8988T (cell line): ENCODE measurements at places on chromosomes 11 and 22.

DNA sequence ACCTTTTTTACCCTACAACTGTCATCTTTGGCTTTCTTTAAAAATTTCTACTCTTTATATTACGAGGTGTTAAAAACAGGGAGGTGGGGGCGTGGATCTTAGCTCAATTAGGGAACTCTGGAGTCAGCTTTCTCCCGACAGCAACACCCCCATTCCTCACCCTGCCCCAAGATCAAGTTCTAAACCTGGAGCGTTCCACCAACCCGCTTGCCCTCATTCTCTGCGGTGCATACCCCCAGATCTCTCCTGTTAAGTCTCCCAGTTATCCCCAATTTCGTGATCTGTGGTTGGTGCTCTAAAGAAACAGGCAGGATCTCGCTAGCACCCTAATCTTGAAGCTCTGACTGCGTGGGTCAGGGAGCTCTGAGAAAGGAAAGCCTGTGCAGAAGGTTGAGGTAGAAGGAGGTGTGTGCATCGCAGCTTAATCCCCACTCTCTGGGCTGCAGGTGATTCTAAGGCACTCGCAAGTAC, 177.3 kb upstream of the NTM start:
- DNase-seq, result no peak

DNA sequence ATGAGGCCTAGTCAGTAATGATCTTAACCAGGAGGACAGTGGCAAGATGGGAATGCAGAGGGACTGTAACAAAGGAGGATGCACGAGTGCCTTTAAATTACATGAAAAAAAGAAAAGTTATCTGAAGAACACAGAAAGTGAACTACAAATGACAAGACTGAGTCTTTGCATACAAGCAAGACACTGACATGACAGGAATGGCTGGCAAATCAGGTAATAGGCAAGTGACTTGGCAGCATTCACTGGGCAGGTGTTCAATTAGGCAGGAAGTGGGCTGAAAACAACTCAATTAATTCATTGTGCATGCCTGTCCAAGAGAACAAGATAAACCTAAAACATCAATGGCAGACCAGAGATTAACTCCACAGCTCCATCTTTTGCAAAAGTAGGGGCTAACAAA, 24.0 kb downstream of the SMCO4 start:
- DNase-seq, result no peak

DNA sequence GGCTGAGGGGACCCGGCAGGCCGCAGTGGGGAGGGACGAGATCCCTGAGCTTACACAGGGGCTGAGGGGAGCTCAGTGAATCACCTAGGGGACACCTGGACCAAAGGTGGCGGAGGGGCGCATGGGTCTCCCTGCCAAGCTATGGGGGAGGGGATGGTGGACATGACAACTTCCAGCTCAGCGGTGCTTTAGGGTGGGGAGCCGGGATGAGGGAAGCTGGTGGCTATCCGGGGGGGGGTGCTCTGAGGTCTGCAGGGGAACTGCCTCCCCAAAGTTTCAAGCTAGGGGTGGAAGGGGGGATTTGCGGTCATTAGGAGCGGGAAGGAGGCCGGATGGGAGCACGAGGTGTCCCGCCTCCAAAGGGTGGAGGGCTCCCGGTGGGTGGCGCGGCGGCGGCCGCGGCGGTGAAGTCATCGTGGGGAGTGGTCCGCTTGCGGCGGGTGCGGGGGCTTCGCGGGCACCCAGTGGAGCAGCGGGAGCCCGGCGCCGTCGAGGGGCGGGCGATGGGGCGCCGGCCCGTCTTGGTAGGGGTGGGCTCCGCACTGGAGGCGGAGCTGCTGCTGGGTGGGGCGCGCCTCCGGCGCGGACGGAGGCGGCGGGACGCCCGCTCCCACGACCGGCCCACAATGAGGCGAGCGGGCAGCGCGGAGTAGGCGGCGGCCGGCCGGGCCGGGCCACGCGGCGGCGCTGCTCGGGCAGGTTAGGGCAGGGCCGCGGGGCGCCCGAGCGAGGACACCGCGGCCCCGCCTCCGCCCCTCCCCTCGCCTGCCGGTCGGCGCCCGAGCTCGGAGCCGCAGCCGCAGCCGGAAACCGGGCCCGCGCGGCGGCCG, at the start of gene MICALL1:
Gene MICALL1, plus strand, starts transcription at position 764 of the 830 bp plus-strand sequence. CDS start 126 bp downstream, outside the sequence.
- peak; percentile 67 for DNase-seq

- DNase-seq, result no peak
Measured at GRCh38 chr22:22945195-22945594, 57.6 kb downstream of the IGLL5 start.

DNA sequence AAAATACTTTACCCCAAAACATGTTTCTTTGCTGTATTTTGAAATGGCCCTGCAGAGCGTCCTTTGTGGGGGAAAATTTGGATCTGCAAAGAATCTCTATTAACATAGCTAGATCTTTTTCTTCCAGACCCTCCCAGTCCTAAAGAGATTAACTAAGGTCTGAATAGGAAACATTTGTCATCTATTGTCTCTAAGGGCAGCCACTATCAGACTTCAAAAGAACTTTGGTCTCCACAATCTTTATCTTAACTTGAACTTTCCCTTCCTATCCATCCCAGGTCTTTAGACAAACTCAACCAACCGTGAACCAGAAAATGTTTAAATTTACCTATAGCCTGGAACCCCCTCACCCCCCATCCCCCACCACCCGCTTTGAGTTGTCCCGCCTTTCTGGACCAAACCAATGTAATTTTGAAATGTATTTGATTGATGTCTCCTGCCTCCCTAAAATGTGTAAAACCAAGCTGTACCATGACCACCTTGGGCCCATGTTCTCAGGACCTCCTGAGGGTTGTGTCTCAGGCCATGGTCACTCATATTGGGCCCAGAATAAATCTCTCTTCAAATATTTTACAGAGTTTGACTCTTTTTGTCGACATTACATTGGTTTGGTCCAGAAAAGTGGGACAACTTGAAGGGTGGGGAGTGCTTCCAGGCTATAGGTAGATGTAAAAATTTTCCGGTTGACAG, 3.5 kb upstream of the KRTAP5-9 start:
- no peak for DNase-seq

DNA sequence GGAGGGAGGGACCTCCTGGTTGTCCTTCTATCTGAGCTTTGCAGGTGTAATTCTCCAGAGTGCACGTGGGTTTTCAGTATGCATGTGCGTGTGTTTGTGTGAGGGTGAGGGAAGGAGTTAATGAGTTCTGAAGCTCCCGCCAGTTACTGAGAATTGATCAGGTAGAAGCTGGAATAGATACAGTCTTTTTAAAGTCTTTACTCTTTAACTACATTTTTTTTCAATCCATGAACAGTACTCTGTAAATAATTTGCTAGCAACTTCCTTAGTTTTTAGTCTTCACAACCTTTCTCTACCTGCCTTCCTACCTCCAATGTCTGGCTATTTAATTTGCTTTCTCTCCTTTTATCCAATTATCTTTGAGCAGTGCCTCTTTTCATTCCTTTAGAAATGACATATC, 25.5 kb downstream of the ARHGAP42 start:
- DNase-seq, result no peak

GRCh38 chr11:102279641-102280170, 37.6 kb upstream of the BIRC3 start:
- DNase-seq, result no peak

DNA sequence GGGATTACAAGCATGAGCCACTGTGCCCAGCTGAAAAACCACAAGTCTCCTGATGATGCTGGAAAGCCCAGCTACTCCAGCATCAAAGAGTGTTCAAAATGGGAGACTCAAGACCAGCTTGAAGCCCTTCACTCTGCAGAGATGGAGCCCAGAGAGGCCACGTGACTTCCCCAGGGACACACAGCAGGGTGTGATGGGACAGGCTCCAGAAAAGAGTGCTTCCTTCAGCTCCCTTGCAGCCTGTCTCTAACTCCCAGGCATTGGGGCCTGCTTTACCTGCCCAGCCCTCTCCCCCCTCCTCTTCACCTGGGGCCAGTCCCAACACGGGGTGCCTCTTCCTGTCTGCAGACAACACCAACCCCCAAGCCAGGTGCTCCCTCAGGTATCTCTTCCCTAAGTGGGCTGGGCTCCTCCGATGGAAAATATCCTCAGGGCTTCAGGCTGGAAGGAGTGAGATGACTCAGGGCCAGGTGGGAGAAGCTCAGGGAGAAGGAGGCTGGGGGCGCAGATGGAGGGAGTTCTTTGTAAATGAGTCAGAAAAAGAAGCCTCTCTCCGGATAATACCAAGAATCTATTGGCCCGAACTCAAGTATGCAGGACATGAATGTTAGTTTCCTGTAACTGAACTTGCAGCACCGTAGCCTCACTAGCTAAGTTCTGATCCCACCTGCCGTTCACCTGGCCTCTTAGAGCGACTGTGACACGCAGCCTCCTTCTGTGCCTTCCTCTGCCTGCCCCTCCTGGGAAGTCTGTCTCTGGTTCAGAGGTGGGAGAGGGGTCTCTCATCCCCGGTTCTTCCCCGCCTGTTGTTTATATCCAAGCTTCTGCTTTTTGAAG, 326.6 kb downstream of the MN1 start:
- peak; percentile 46 for DNase-seq

DNA sequence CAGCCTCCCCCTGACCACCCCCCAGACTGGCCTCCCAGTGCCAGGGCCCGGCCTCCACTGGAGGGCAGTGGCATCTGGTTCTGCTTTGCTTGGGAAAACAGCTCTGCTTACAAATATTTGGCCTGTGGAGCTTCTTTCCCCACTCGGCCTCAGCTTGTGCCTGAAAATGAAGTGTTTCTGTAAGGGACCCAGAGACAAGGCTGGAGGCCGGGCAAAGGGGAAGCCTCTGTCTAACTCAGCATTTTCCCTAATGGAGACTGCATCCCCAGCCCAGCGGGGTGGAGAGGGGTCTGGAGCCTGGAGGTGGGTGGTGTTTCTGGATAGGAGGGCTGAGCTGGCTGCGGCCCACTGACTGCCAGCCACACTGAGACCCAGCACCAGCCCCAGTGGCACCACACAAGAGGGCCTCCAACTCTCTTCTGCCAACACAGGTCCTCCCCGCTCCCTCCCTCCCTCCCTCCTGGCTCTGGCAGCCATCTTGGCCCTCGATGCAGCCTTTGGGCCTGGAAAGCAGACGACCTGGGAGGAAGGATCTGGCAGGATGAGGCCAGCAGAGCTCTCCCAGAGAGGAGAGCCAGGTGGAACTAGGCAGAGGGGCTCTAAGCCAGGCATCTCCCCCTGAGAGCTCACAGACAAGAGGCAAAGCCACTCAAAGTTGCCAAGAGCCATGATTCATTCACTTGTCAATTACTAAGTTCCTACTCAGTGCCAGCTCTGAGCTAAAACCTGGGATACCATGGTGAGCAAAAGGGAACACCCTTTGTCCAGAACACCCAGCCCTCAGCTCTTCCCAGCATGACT, 77.1 kb upstream of the CD82 start:
- no peak for DNase-seq

DNA sequence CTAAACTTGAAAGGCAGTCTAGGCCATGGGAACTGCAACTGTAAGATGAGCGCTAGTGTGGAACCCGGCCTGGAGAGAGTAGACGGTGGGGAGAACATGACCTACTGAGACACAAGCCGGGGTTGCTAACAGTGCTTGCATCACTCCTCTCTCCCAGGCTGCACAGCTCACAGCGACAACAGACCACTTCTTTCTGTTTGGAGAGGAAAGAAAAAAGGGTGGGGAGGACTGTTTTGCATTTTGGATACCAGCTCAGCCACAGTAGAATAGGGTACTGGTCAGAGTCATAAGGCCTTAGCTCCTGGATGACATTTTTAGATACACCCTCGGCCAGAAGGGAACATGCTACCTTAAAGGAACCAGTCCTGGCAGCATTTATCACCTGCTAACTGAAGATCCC, 22.2 kb upstream of the OR52M1 start:
- DNase-seq, result no peak

DNA sequence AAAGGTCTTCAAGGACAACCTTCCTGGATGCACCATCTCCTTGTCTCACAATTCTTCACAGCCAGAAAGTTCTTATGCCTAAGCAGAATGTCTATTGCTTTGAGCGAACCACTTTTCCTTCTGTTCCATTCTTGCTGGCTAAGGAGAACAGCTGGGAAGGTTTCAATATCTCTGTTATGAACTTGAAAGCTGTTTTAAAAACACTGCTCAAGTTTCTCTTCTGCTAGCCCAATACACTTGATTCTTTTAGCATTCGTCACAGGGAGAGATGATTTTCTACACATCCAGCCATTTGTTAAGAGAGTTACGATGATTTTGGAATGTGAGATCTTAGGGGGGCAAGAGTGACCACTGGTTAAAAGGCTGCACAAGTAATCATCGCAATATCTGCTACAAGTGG, 249.3 kb downstream of the KIRREL3 start:
- DNase-seq, result no peak

DNA sequence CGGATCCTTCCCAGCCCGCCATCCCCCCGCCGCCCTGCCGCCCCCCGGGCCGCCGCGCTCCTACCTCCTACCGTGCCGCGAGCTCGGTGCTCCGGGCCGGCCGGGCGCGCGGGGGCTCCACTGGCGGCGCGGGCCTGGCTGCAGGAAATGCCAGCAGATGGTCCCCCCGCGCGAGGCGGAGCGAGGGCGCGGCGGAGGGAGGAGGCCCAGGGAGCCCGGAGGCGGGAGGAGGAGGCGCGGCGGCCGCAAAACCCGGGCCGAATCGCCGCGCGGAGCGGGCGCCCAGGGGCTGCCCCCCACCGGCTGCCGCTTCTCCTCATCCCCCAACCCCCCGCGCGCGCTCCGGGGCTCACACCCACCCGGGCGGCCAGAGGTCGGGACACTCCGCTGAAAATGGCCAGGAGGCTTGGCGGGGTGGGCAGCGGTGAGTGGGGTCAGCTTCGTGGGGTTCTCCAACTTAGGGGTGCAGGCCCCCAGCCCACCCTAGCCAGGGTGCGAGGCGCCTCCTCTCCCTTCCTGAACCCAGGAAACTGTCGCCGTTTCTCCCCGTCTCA, at the start of gene OSBPL5:
Gene OSBPL5, minus strand, starts transcription at position 159 of the 554 bp plus-strand sequence. CDS start 36,162 bp downstream, outside the sequence.
- DNase-seq, result peak; percentile 86

DNA sequence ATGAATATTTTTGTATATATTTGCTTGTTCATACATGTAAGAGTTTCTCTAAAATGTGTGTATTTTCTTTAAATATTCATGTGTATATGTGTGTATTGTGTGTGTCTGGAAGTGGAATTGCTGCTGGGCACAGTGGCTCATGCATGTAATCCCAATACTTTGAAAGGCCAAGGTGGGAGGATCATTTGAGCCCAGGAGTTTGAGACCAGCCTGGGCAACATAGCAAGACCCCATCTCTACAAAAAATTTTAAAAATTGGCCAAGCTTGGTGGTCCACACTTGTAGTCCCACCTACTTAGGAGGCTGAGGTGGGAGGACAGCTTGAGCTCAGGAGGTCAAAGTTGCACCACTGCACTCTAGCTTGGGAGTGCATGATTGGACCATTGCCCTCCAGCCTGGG, 4.7 kb upstream of the LGR4 start:
- no peak for DNase-seq

- DNase-seq, result no peak
Measured at GRCh38 chr11:120522736-120523135, 11.2 kb downstream of the GRIK4 start.

DNA sequence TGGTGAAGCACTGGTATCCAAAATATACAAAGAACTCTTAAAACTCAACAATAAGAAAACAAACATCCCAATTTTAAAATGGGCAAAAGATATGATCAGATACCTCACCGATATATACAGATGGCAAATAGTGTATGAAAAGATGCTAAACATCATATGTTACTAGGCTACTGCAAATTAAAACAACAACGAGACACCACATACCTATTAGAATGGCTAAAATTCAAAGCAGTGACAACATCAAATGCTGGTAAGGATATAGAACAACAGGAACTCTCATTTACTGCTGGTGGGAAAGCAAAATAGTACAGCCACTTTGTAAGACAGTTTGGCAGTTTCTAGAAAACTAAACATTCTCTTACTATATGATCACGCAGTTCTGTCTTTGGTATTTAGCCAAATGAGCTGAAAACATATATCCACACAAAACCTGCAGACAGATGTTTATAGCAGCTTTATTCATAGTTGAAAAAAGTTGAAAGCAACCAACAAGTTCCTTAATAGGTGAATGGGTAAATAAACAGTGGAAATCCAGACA, 38.5 kb downstream of the SIK3 start:
- no peak for DNase-seq
